ENCODE measurements at places on chromosomes 1 and 21.

GRCh38 chr1:10471411-10472219, 714 bp downstream of the DFFA start:
- no peak for DNase-seq

GRCh38 chr1:27342391-27342777, 562 bp downstream of the SYTL1 start:
- DNase-seq, result peak; percentile 56

- no peak for DNase-seq
These were observed 104.0 kb downstream of the EIF4G3 start for GRCh38 chr1:21072721-21073120.

- DNase-seq, result no peak
These were observed 8.5 kb downstream of the SIKE1 start for GRCh38 chr1:114771992-114772391.

DNA sequence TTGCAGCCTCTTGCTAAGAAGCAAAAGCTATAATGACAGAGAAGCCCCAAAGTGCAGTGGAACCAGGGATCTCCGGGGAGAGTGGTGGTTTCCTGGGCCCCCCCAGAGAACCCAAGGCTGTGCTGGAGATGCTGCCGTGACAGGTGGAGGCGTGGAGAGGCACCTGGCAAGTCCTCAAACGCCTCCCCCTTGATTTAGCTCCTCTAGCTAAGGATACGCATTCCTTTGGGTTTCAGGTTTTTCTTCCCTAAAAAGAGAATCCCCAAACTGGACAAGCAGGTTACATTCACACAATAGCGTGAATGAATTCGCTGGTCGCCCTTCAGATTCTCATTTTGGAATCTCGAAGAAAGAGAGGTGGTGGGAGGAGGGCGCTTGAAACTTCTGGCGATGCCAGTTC, 853 bp upstream of the ATP1A1 start:
- no peak for DNase-seq

DNA sequence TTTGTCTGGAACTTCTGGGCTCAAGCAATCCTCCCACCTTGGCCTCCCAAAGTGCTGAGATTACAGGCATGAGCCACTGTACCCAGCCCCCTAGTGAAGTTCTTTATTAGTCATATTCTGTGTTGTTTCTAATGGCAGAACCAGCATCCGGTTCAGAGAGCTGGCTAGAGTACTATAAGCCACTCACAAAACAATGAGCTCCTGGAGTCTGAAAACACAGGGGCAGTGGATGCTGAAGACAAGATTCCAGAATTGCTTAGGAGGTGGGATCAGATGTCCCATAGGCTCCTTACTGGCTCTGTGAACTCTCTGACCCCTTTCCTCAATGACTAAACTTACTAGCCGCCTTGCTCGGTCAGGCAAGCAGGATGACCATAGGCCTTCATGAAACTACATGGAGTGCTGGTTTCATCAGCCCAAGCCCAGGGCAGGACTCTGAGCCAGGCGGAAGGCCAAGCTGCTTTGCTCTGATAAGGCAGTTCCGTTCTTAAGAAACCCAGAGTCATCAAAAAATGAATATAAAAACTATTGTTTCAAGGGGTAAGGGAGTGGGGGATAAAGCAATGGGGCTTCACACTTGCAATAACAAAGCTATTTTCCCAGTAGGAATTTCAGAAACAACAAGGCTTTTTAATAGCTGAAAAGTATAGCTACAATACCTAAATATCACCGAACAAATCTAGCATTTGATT, 8.1 kb downstream of the MTHFR start:
- DNase-seq, result no peak

- DNase-seq, result no peak
These were observed 91.4 kb downstream of the HMCN1 start for GRCh38 chr1:185825556-185825955.

- no peak for DNase-seq
These were observed 3.5 kb downstream of the SIPA1L2 start for GRCh38 chr1:232626452-232626851.

DNA sequence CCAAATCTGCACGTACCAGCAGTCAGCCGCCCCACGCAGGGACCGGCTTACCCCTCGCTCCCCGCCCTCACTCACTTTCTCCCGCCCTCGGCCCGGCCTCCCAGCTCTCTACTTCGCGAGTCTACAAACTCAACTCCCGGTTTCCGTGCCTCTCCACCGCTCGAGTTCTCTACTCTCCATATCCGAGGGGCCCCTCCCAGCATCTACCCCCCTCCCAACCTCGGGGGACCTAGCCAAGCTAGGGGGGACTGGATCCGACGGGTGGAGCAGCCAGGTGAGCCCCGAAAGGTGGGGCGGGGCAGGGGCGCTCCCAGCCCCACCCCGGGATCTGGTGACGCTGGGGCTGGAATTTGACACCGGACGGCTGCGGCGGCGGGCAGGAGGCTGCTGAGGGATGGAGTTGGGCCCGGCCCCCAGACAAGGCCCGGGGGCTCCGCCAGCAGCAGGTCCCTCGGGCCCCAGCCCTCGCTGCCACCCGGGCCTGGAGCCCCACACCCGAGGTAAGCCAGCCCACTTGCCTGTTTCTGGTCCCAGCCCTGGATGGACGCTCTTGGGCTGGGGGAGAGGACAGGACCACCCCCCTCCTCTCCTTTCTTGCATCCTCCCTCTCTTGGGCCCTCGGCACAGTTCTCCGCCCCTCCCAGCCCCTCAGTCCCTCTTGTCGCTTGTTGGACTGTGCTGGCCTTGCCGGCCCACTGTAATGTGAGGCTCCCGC, at the start of gene ARTN:
Gene ARTN, plus strand, starts transcription at position 416 of the 715 bp plus-strand sequence. CDS start 1,856 bp downstream, outside the sequence.
- DNase-seq, result peak; percentile 36

- DNase-seq, result no peak
These were observed 61.1 kb upstream of the RAB4A start for GRCh38 chr1:229209816-229210215.

- no peak for DNase-seq
These were observed 64.3 kb upstream of the EPS8L3 start for GRCh38 chr1:109827986-109828385.

GRCh38 chr1:20493839-20494608, 8.0 kb upstream of the CAMK2N1 start:
- peak; percentile 82 for DNase-seq

- no peak for DNase-seq
These were observed 207.1 kb downstream of the SLC35F3 start for GRCh38 chr1:234111458-234112142.

DNA sequence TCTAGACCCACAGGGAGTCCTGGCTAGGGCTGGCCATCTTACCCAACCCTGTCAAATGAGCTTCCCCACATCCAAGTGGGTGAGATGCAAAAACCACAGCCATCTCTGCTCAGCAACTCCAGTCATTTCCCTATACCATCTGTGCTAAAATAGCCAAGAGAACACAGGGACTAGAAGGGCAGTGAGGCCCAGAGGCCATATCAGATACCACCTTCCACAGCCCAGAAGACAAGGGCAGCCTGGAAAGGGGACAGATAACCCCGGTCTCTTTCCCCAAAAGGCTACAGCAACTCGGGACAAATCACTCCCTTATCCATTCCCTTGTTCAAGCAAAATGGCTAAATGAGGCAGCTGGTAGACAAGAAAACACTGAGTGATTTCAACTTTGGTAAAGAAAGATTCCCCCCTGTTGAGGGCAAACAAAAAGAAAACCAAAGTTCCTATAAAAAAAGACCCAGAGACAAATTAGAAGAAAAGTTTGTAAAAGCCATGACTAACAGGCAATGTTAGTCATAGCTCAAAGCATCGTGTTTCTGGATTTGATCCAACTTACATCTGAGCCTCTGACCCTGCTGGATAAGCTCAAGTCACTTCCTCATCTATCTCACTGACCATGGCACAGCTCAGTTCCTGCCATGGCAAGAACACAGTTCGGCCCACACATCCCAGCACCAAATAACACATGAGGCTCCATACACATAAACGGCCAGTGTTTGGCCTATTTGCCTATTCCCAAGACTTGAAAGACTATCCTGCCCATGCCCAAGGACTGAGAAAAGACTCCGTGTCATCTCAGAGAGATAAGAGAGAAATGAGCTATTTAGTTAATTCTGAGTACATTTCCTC, 3.1 kb downstream of the LAMB3 start:
- no peak for DNase-seq

GRCh38 chr1:114386129-114387009, 124.6 kb downstream of the TRIM33 start:
- no peak for DNase-seq

DNA sequence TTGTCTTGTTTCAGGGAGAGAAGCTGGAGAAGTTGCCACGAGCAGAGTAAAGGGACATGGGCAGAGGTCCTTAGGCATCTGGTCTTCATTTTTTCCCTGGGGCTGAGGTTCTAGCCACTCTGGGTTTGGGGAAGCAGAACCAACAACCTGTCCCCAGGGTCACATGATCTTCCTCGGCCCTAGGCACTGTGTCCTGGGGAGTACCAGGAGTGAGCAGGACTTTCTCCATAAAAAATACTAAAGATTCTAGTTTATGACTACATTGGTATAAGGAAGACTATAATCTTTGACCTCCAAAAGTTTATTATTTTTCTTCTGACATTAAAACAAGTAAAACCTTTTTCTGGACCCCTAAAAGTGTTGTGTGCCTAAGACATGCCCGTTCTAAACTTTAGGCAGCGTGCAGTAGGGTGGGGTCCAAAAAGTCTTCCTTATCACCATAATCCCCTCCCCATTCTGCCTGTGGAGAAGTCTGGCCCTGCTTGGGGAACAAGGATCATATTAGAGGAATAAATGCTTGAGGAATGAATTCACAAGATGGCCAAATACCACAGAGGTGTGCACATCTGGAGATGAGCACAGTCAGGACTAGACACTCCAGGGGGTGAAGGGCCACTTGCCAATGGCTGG, 19.3 kb upstream of the IGSF3 start:
- DNase-seq, result no peak

DNA sequence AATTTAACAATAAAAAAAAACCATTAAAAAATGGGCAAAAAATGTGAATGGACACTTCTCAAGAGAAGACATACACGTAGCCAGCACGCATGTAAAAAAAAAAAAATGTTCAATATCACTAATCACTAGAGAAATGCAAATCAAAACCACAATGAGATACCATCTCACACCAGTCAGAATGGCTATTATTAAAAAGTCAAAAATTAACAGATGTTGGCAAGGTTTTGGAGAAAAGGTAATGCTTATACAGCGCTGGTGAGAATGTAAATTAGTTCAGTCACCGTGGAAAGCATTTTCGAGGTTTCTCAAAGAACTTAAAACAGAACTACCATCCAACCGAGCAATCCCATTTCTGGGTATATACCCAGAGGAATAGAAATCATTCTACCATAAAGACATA, 1091.5 kb upstream of the B3GALT2 start:
- DNase-seq, result no peak

- DNase-seq, result no peak
These were observed 32.5 kb upstream of the SARS1 start for GRCh38 chr1:109181085-109181806.

DNA sequence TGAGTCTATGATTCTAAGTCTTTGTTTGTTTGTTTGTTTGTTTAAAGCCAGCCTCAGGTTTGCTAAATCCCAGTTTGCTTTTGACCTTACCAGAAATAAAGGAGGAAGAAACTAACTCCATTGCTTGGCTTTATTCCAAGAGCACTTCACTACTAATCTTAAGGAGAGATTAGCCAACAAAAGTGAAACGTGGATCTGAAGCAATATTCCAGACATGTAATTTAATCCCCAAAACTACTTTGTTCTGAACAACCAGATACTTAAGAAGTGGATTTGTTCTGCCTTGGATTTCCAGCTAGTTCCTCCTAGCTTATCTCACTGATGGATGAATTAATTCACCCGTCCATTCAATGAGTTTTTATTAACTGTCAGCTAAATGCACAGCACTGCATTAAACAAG, 15.9 kb upstream of the CEP350 start:
- DNase-seq, result no peak

DNA sequence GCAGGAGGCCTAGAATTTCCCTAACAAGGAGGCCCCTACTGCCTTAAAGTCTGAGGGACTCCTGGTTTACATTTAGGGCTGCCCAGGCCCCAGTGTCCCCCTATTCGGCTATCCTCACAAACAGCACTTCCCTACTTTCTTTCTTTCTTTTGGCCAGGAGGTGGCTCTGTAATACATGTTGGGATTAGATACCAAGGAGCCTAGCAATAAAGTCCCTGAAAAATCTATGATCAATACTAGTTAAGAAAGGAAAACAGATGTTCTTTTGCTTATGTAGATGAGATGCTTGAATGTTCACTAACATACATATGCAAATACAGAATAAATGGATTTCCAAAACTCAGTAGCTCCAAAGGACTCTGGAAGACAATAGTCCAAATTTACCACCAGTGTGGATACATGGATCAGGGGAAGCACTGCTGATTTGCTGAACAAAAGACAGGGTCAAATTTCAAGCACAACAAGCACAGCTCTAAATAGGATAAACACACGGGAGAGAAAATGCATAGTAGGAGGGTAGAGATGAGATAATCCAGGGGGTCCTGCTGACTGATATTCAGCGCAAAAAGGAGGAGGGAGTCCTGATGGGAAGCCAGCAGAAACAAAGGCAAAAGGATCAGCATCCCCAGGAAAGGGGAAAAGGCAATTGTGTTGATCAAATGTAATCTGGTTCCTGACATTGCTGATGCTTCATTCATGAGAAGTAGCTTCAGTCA, 240.0 kb downstream of the NUF2 start:
- no peak for DNase-seq

DNA sequence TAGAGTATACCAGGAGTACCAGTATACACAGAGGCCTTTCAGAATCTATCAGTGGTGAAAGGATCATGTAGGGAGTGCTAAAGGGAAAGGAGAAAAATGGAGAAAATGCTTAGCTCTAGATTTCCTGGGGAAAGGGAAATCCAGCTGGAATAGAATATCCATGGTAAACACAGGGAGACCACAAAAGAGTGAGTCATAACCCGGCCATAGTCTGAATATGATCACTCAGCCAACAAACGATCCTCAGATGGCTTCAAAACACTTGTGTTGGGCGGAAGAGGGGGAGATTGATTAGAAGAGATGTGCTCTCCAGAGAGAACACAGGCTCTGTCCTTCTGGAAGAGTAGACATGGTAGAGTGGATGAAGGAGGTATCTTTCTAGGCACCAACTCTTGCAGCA, 180.6 kb downstream of the PAPPA2 start:
- DNase-seq, result no peak

DNA sequence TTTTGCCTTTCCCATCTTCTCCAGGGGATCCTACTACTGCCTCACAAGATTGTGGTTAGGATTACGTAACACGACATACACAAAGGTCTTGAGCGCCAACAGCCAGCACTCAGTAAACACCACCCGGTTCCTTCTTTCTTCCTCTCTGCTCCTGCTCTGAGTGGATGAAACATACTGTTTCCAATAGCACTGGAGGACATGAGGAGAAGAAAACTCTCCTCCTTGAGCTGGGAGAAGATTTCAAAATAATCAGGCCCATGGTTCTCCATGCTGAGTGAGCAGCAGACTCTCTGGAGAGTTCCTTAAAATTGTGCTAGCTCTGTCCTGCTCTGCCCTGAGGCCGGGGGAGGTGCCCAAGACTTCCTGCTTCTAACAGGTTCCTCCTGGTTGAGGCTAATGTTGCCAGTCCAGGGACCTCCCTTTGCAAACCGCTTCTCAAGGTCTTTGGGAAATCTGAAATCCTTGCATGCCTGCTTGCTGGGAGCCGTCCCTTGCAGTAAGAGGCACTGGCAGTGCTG, 29.4 kb upstream of the MX1 start:
- no peak for DNase-seq

- no peak for DNase-seq
These were observed 45.4 kb upstream of the LRRN2 start for GRCh38 chr1:204730826-204731459.

- DNase-seq, result no peak
These were observed 91.8 kb downstream of the KCNN3 start for GRCh38 chr1:154778275-154778674.

Measured in stimulated activated CD4-positive, alpha-beta T cell treated with anti-CD3 and anti-CD28 coated beads, Interleukin-15, amount 100 ng/mL, for 24 hours (primary cell).